Stimulated activated CD4-positive, alpha-beta T cell treated with anti-CD3 and anti-CD28 coated beads, Interleukin-1b, Interleukin-23, amount 100 ng/mL, for 1 hour (primary cell): ENCODE measurements at places on chromosomes 16 and 17.
A peak's percentile ranks its signal among the peaks of the same experiment; 100 is the strongest.

DNA sequence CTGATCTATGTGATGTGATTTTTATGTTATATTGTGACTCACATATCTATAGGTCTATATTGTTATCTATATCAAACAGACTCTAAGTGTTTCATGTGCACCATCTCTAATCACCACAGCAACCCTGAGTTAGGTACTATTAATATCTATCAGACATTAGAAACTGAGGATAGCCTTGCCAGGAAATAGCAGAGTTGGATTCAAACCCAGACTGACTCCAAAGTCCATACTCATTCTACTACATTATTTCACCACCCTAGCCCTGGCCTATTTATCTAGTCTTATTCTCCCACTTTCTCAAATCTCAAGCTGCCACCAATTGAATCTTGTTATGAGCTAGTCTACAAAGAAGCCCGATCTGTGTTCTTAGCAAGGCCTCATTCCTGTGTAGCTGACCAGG lies 65.4 kb upstream of the GNAO1 start:
- DNase-seq, result no peak

DNA sequence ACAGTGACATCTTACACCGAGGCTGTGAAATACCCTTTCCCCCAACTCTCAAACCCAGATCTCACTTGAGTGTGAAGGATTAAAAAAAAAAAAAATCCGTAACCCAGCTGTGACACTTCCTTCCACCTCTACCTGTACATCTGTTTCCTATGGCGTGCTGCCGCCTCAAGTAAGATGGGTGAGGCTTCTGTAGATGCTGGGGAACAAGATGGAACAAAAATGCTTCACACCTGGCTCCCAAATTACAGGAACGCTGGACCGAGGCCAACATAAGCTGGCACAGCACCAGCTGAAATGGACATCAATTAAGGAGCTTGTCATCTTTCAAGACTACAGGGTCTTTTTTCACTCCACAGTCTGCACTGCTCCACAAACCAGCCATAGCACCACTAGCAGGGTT lies 95.9 kb downstream of the HIC1 start:
- no peak for DNase-seq

GRCh38 chr16:11164482-11165270 lies 91.3 kb downstream of the SOCS1 start:
- no peak for DNase-seq

- no peak for DNase-seq
Measured at GRCh38 chr17:59277031-59277430, 54.4 kb upstream of the YPEL2 start.

- DNase-seq, result no peak
Measured at GRCh38 chr16:65154321-65154720, 32.5 kb upstream of the CDH11 start.

DNA sequence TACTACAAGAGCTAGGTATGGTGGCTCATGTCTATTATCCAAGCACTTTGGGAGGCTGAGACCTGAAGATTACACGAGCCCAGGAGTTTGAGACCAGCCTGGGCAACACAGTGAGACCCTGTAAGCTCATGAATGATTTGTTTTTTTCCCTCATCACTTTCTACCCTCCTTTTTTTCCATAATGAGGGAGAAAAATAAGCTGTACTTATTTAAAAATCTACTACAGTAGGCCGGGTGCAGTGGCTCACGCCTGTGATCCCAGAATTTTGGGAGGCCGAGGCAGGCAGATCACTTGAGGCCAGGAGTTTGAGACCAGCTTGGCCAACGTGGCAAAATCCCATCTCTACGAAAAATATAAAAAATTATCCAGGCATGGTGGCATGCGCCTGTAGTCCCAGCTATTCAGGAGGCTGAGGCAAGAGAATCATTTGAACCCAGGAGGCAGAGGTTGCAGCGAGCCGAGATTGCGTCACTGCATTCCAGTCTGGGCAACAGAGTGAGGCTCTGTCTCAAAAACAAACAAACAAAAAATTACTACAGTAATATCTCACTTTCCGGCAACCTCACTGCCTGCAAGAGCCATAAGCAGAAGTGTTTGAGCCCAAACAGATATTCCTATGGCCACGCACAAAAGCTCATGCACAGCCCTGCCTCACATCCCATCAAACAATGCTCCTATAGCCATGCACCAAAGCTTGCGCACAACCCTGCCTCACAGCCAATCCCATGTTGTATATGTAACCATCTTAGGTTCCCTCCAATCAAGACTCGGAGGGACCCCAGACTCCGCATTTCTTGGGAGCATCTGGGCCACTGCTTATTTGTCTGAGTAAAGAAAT lies 37.4 kb downstream of the TK2 start:
- no peak for DNase-seq

- DNase-seq, result no peak
Measured at GRCh38 chr16:4976079-4976478, 17.9 kb downstream of the SEC14L5 start.

DNA sequence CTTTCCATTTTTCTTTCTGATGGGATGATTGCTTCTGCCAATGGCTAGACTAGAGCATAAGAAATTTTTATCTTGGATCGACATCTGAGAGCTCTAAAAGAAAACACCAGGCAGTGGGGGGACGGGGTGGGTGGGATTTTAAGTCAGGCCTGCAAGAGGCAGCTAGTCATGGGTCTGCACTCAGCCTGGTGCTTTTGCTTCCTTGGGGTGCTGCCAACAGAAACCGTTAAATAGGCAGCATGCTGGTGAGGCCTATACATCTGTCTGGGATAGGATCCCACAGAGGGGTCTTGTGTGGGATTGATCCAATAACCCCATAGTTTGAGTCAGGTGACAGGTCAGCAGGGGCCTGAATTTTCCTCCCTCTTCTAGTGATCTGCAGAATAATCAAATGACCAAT lies 26.9 kb downstream of the ZNRF1 start:
- DNase-seq, result no peak

DNA sequence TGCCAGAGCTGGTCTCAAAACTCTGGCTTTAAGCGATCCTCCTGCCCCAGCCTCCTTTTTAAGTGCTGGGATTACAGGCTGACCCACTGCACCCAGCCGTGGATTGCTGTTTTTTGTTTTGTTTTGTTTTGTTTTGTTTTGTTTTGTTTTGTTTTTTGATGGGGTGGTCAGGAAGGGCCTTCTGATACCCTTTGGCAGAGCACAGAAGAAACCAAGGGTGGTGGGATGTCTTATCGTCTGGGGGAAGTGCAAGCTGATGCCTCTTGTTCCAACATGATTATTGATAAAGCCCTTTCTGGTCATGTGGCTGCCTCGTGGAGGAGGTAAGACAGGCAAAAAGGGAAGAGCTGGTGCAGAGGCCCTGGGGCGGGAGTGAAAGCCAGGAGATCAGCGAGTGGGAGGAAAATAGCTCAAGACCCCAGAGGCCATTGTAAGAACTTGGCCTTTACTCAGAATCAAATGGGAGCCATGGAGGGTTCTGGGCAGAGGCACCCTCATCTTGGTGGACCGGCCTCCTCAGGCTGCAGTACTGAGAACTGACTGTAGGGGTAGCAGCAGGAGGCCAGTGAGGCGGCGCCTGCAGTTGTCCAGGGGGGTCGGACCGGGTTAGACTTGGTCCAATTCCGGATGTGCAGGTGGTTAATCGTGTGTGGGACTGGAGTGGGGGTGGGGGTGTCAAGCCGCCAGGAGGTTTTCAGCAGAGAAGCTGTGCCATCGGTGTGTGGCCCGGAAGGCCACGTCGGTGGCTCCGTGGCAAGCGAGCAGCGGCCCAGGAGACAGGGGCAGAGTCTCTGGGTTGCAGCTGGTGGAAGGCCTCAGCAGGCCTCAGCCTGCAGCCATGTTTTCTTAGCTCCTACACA lies 84.4 kb upstream of the GSE1 start:
- no peak for DNase-seq

DNA sequence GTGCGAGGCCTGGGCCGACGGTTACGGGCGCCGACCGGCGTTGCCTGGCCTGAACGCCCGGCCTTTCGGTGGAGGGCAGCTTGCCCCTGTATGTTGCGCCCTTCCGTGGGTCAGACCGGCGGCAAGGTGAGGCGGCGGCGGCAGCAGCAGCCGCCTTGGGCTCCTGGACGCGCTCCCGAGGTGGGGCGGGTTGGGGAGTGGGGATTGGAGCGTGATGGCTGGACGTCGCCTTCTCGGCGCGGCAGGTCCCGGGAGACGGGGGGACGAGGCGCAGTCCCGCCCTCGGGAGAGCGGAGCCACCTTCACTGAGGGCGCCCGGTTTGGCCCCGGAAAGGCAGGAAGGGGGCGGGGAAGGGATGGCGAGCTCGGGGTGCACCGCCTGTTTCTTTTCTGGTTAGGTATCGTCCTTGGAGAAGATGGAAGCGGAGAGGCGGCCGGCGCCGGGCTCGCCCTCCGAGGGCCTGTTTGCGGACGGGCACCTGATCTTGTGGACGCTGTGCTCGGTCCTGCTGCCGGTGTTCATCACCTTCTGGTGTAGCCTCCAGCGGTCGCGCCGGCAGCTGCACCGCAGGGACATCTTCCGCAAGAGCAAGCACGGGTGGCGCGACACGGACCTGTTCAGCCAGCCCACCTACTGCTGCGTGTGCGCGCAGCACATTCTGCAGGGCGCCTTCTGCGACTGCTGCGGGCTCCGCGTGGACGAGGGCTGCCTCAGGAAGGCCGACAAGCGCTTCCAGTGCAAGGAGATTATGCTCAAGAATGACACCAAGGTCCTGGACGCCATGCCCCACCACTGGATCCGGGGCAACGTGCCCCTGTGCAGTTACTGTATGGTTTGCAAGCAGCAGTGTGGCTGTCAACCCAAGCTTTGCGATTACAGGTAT lies 671 bp downstream of the DGKE start:
- peak; percentile 31 for DNase-seq

- no peak for DNase-seq
Measured at GRCh38 chr17:59859444-59860025, 33.2 kb downstream of the TUBD1 start.

- no peak for DNase-seq
Measured at GRCh38 chr17:74133740-74134139, 69.7 kb upstream of the RPL38 start.

GRCh38 chr17:78396441-78397337 lies 18.2 kb downstream of the PGS1 start:
- DNase-seq, result no peak

DNA sequence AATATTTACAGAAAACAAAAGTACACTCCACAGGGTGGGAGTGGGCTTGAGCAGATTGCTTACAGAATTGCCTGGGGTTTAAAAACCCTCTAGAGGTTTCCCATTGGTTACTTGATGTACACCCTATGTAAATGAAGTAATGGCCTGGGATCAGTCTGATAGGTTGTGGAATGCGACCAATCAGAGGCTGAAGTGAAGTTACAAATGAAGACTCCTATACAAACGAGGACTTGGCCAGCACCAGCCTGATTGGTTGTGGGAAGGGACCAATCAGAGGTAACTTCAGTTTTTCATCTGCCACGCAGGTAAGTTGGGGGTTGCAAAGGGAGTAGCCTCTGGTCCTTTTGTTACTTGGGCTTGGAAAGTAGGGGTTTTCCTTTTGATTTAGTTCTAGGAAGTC lies 8.8 kb downstream of the EEF2K start:
- no peak for DNase-seq

DNA sequence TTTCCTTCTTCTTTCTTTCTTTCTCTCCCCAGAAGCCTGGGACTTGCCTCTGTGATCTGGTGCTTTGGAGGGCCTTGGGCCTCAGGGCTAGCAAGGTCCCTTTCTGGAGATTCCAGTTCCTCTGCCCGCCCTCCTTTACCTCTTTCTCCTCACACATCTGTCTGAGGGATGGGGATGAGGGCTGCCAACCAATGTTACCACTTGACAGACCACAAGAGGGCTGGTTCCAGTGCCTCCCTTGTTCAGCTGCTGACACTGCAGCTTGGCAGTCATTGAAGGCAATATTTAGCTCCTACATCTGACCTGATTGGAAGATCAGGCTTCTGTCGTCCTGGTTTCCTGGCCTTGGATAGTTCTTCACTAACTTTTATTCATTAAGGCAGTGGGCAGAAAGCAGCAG lies 3.6 kb upstream of the ZNF652 start:
- no peak for DNase-seq

- no peak for DNase-seq
Measured at GRCh38 chr17:42660692-42661345, 1.7 kb downstream of the TUBG2 start.

- no peak for DNase-seq
Measured at GRCh38 chr17:10217916-10218315, 19.5 kb upstream of the GAS7 start.

- peak; percentile 43 for DNase-seq
Measured at GRCh38 chr17:66906321-66907278, 57.9 kb upstream of the CACNG4 start.

- DNase-seq, result peak; percentile 43
Measured at GRCh38 chr16:89828199-89828869, at the start of gene SPIRE2. Gene SPIRE2 (plus strand): TSS chr16:89828475. CDS start chr16:89828551, 76 bp downstream.

DNA sequence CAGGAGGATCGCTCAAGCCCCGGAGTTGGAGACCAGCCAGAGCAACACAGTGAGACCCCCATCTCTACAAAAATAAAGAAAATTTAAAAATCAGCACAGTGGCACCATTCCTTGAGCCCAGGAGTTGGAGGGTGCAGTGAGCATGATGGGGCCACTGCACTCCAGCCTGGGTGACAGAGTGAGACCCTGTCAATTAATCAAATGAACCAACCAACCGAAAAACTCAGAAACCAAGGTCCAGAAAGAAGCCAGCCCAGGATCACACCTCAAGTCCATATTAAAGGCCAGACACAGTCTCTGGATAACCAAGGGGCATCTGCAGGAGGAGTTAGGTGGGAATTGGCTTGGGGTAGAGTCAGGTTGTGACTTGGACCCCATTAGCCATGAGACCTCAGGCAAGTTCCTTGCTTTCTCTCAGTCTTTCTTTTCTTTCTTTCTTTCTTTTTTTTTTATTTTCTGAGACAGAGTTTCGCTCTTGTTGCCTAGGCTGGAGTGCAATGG lies 2.4 kb downstream of the HSD17B1 start:
- no peak for DNase-seq

- no peak for DNase-seq
Measured at GRCh38 chr16:69938981-69939820, 11.9 kb upstream of the CLEC18A start.

DNA sequence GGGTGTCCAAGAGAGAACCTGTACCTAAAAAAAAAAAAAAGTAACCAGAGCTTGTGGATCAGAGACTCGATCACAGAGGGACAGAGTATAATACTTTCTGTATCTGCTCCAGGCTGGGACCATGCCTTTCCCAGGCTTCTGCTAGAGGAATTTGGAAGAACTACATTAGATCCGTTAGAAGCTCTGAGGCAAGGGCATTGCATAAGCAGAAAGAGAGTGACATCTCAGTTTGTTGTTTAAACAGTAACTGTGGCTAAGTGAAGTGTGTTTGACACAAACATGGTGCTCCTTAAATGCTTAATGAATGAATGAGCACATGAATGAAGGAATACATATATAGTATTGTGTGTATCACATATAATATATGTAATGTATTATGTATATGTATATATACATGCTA lies 131.2 kb downstream of the HS3ST3B1 start:
- no peak for DNase-seq

- DNase-seq, result no peak
Measured at GRCh38 chr17:30858556-30859250, 26.9 kb downstream of the ATAD5 start.

DNA sequence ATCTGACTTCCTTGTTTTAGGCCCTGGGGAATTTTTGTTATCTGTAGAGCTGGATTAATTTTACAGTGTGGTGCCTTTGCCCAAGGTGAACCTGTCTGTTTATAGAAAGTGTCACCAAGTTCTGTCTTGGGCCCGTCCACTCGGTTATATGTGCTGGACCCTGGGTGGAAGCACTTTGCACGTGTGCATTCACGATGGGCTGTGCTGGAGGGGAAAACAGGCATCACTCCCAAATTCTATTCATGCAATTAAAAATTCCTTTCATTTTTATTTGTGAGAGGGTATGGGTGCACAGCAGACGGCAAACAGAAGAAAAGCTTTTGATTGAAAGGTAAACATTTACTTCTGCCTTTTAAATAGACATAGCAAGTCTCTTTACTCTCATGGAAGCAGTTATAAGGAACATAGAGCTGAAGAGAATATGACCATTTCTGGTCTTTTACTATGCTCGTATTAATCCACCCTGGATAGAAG lies 101.2 kb downstream of the WWOX start:
- DNase-seq, result no peak
